ENCODE measurements at places on chromosomes 4 and X.
A peak's percentile ranks its signal among the peaks of the same experiment; 100 is the strongest.

GRCh38 chr4:143362349-143363046 lies 25.8 kb downstream of the GAB1 start:
- no peak for DNase-seq

GRCh38 chr4:122614621-122615020 lies 6.2 kb downstream of the IL21 start:
- no peak for DNase-seq

- DNase-seq, result no peak
These were observed 49.0 kb downstream of the CD99L2 start for GRCh38 chrX:150849486-150849885.

- DNase-seq, result no peak
These were observed 39.0 kb upstream of the ZNF518B start for GRCh38 chr4:10496200-10496599.

GRCh38 chr4:89284828-89285227 lies 22.8 kb downstream of the GPRIN3 start:
- no peak for DNase-seq

- DNase-seq, result no peak
These were observed 1061.3 kb downstream of the STPG2 start for GRCh38 chr4:97081951-97082350.

GRCh38 chr4:79358438-79358837 lies 32.6 kb upstream of the NAA11 start:
- no peak for DNase-seq

- DNase-seq, result no peak
These were observed 249.5 kb downstream of the BCOR start for GRCh38 chrX:39848243-39848642.

GRCh38 chrX:7946960-7947359 lies 19.7 kb upstream of the PNPLA4 start:
- no peak for DNase-seq

DNA sequence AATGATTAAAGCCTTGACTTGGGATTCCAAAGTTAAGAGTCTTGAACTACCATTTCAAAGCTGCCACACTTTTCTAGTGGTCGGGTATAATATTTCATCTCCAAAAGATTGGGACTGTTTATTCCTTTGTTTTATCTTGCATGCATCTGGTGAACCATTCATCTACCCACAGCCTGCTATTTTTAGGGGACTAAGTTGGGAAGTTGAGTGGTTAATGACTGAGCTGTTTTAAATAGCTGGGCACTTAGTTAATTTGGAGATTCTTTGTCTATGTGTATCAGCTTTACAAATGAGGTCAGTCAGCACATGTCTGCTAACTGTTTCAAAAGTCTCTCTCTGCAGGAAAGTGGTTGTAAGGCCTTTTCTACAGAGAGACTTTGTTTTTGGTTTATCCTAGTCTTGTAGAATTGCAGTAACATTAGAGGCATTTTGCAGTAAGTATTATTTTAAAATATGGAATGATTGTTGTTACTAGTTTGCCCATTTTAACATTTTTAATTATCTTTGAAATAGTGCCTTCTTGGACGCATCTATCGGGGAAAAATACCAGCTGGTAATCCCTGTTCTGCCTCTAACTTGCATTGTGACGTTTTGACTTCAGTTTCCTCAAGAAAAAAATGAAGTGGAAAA lies 8.2 kb downstream of the BMP2K start:
- no peak for DNase-seq

DNA sequence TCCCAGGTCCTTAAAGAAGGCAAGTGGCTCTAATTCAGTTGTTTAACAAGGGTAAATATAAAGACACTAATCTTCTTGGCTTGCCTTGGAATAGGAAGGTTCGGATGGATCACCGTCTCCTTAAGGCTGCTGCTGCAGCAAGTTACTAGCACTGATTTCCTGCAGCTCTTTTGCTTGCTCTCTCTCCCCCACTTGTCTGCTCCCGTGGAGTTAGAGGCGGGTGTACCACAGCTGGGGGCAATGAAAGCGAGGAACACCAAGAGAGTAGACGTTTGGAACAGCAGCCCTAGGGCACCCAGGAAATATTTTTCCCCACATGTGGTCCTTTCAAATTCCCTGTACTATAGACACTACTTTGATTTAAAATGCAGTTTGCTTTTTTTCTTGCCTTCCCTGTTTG lies 202.2 kb downstream of the SH2D1A start:
- no peak for DNase-seq

- no peak for DNase-seq
These were observed 7.2 kb downstream of the USP11 start for GRCh38 chrX:47239898-47240545.

DNA sequence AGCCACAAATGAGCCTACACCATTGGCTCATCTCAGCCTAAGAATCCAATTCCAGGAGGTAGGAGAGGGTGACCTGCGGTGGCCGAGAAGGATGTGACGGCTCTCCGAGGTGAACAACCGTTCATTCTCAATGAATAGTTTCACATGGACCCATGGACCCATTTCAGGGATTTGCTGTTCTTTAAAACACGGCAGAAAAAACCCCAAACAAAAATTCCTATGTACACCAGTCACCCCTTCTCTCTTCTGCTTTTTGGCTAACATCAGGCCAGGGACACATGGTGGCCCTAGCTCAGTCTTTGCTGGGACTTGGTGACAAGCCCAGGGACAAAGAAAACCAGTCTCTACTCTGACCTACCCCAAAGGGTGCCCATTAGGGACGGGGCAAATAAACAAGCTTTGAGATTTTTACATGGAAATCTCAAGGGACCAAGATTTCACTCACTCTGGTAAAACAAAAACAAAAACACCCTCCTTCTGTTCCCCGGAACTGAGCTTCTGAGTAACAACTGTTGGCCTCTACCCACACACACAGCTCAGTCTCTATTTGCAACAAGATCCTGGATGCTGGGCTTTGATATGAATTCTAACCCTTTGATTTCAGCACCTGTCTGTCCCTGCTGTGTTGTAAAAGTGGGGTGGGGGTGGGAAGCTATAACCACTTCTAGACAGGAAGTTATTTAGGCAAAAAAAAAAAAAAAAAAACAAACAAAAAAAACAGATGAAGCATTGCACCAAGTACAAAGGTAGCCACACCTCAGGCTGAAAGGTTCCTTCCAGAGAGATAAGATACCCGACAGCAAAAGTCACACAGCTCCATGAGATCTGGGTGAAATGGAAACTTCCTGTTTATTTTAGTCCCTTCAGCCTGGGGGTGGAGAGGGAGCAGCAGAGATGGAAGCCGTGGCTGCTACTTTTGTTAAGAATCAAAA lies 49.0 kb downstream of the DDX3X start:
- DNase-seq, result no peak

DNA sequence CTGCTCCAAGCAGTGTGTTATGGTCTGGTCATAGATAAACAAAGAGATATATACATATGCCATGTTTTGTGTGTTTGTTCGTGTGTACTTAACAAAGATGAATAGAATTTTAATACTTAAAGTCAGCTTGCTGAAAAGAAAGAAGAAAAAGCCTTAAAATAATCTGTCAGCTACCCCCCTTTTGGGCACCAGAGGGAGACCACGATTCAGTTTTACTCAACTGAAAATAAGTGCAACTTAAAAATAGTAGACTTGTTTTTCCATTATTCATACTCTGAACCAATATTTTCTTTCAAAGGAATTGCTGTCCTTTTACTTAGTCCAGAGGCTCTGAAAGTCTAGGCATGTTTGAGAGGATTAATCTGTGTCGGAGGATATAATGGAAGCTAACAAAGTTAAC lies 181.7 kb upstream of the AGTR2 start:
- DNase-seq, result peak; percentile 14

DNA sequence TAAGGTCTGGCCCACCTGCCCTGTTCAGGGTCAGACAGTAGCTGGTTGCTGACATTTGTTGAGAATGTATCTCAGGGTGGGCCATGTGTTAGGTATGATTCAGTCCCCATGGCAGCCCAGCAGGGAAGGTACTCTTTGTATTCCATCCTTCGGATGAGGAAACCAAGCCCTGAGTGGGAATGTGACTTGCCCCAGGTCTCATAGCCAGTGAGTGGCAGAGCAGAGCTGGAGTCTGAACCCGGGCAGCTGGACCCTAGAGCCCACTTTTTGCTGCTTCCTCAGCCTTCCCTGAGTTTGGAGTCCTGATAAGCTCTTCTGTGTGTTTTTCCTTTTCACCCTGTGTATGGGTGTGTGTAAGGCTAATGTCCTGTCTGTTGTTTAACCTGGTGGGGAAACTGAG lies 21.6 kb upstream of the UBA1 start:
- DNase-seq, result no peak

GRCh38 chr4:103996637-103997036 lies 276.9 kb upstream of the TACR3 start:
- DNase-seq, result peak; percentile 40

DNA sequence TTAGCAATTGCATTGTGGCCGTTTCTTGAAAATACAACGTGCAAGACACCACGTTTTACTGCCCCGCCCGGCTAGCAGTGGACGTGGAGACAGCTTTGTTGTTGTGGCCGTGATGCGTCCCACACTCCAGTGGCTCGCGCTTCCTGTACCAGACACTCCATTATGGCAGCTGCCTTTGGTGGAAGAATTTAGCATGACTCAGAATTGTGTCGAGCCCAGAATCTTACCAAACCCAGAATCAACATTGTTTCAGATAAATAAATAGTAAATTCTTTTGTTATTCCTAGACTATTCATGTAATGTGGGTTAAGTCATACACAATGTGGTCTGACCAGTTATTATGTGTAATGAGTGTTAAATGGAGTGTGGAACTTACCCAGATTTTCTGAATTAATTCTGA lies 25.3 kb upstream of the S100P start:
- DNase-seq, result peak; percentile 26

DNA sequence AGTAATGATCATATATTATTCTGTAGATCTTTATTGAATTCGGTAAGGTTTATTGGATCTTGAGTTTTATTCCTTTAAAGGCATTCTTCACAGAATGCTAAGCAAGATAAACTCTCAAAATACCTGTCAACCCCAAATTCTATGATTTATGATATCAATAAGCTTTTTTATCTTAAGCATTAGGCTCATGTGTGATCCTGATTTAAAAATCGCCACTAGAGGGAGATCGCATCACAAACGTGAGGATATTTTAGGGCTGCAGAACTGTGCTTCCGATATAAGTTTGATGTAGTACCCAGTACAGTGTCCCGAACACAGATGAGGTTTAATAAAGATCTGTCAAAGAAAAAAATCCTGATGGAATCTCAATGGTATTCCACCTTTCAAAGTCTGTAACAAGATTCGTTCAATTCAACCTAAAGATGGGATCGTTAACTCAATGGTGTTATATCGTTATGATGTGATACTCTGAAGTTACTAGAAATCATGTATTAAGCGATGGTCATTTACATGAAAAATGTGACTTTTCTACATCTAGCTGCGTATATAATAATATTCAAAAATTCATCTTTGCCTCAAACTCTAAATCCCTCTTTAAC lies 169.0 kb downstream of the CORIN start:
- peak; percentile 64 for DNase-seq

GRCh38 chrX:96098471-96098870 lies 586.2 kb upstream of the DIAPH2 start:
- DNase-seq, result no peak

- peak; percentile 5 for DNase-seq
These were observed 252.4 kb downstream of the SPOCK3 start for GRCh38 chr4:166981847-166982246.

DNA sequence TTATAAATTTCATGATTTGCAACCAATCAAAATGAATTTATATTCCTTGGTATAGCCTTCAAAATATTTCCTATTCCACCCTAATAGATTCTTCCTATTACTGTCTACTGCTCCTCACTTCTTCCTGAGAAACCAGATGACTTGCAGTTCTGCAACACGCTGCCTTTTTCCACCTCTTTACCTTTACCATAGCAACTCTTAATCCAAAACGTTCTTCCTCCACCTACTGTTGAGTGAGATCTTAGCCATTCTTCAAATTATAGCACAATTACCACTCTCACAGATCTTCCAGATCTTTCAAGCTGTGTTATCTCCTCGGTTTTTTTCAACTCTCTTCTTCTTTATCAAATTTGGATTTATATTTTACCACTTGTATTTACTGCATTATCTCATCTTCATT lies 289.8 kb downstream of the ADGRL3 start:
- no peak for DNase-seq

- peak; percentile 22 for DNase-seq
These were observed 6.7 kb downstream of the RPS4X start for GRCh38 chrX:72270316-72270866.

- DNase-seq, result no peak
These were observed 6.4 kb downstream of the ADRA2C start for GRCh38 chr4:3772632-3773031.

DNA sequence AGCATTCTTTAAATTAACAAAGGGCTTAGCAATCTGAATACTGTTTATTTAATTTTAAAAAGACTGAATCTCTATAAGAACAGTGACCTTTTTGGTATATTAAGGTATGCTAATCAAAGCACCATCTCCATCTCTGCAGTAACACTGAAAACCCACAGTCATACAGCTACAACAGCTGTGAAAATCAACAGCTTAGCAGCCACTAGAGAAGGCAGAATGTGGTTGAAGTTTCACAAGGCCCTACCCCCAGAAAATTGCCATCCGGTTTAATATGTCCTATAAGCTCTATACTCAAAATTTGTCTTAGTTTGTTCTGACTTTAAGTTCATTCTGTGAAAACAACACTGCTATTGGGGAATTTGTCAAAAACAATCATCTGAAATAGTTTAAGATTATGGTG lies 128.7 kb downstream of the OPHN1 start:
- DNase-seq, result no peak

- DNase-seq, result no peak
These were observed 31.7 kb downstream of the AGA start for GRCh38 chr4:177410566-177410965.

DNA sequence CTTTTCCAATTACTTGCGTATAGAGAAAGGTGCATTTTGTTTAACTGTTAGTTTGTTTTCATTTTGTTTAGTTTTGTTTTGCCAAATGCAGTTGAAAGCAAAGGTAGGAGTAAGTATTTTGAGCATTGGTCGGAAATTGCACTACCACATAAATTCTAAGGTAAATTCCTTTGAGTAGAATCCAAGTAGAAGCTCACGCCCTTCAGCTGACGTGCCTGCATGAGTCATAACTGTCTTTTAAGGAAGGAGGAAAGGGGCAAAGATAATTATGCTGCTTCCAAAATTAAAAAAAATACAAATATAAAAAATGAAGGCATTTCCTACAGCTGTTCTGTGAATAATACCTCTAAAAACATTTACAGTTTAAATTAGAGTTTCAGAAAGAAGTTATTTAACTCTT lies 110.2 kb upstream of the MYOZ2 start:
- DNase-seq, result peak; percentile 42

DNA sequence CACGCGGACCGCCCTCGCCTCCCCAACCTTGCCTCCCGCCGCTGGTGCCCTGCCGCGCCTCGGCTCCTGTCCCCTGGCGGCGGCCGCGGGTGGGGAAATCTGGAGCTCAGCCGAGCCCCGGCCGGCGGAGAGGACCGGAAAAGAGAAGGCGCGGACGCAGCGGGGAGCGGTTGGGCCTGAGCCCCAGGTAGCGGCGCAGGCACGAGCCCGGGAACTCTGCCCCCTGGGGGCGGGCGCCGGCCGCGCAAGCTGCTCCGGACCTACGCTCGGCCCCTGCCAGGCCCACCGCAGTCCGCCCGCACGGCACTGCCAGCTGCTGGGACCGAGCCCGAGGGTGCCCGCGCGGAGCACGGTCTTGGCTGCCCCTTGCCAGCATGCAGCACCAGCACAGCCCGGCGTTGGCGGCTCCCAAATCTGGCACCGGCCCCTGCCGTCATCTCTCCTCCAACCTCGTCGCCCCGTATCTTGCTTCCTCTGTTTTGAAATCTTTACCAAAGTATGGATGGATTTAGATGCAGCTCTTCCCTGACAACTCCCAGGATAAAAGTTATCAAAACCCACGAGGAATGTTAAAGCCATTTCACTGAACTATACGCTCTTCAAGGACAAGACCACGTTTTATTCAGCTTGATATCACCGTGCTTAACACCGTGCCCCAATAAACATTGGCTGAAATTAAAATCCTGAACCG lies at the start of gene PRSS12:
TSS of gene PRSS12 (minus strand) at position 161 of the 691 bp plus-strand sequence. CDS start 283 bp downstream, outside the sequence.
- peak; percentile 79 for DNase-seq

All from HT-29 (cell line).